ENCODE measurements at places on chromosomes 2 and 18.

GRCh38 chr2:169221745-169222369 lies 140.5 kb downstream of the LRP2 start:
- no peak for DNase-seq

DNA sequence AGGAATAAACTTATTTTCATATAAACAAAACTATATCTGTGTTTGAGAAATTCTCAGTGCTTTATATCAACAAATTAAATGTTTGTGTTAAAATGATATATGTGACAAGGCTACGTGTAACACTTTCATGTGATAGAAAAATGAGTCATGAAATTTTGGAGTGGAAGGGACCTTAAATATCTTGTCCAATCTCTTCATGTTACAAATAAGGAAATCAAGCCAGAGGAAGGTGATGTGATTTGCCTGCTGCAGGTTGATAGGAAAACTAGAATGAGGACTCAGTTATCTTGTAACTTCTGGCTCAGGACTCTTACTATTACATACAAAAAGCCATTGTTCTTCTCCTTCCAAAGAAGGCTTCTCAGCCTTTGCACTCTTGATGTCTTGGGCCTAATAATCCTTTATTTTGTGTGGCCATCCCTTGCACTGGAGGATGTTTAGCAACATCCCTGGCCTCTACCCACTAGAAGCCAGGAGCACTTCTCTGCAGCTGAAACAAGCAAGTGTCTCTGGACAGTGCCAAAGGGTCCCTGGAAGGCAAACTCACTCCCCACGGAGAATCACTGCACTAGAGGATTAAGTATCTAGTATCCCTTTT lies 43.0 kb upstream of the NARS1 start:
- DNase-seq: no peak

DNA sequence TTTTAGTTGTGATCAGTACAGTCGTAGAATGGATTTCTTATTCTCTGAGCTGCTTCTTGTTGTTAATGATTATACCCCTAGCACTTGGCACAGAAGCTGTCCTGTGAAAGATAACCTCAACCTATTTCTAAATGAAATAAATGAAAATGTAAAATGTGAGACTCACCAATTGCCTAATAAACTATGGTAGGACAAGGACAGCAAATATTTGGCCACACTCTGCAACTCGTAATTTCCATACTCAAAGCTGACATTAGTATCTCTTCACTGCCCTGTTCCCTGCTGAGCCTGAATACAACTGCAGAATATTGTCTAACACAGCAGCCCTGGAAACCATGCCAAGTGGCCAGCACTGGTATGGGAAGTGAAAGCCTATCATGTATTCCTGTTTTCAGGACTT lies 34.5 kb downstream of the TMEM182 start:
- no peak for DNase-seq

DNA sequence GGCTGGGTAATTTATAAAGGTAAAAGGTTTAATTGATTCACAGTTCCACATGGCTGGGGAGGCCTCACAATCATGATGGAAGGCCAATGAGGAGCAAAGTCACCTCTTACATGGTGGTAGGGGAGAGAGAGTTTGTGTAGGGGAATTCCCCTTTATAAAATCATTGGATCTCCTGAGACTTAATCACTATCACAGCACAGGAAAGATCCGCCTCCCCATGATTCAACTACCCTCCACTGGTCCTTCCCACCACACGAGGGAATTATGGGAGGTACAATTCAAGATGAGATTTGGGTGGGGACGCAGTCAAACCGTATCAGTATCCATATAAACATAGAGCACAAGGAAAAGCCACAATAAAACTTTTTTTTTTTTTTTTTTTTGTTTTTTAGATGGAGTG lies 172.6 kb upstream of the PIEZO2 start:
- no peak for DNase-seq

GRCh38 chr2:128237911-128238697 lies 80.6 kb downstream of the HS6ST1 start:
- no peak for DNase-seq

GRCh38 chr18:51013259-51013658 lies 16.8 kb upstream of the SMAD4 start:
- DNase-seq: no peak

- DNase-seq: no peak
Observed at GRCh38 chr18:11339188-11339775, 189.9 kb upstream of the PIEZO2 start.

- peak; percentile 54 for DNase-seq
Observed at GRCh38 chr2:119174216-119174992, 15.9 kb upstream of the C1QL2 start.

GRCh38 chr2:120593921-120594686 lies 141.6 kb upstream of the GLI2 start:
- DNase-seq: no peak

DNA sequence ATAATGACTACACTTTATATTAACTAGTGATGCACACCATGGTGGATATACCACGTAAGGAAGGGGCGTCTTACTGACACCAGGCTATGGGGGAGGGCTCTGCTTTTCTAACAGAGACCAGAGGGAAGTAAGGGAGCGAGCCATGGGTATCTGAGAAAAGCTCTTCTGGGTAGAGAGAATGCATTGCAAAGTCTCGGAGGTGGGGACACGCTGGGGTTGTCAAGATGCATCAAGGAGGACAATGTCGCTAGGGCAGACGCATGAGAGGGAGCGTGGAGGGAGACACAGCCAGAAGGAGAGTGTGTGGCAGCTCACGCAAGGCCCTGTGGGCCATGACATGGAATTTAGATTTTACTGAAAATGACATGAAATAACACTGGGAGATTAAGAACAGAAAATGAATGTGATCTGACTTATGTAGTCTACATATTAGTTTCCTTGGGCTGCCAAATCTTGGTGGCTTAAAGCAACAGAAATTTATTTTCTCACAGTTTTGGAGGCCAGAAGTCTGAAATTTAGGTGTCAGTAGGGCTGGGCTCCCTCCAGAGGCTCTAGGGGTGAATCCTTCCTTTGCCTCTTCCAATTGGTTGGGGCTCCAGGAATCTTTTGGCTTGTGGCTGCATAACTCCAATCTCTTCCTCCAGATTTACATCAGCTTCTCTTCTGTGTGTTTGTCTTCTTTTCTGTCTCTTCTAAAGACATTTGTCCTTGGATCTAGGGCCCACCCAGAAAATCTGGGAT lies 352.2 kb downstream of the CYRIA start:
- DNase-seq: no peak

- DNase-seq: no peak
Observed at GRCh38 chr18:14922031-14922430, 174.1 kb downstream of the ANKRD30B start.

DNA sequence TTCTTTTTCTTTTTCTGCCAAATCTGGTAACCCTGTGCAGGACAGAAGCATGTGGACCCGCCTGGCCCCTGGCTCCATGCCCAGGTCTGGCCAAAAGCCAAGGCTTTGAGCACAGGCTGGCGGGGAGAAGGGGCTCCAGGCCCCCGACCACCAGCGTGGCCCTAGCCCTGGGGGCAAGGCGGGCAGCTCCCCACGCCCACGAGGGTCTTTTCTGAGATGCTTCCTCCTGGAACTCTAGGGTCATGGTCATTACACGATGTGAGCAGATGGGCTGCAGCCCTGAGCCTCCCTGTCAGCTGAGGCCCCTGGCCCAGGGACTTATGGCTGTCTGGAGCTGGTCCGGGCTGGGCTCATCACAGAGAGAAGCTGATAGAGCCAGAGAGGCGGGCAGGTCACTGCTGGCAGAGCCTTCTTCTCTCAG lies 5.7 kb upstream of the OTOS start:
- DNase-seq: no peak

GRCh38 chr18:44245019-44245418 lies 435.7 kb upstream of the SETBP1 start:
- no peak for DNase-seq

GRCh38 chr2:98711506-98711905 lies 19.4 kb downstream of the MGAT4A start:
- no peak for DNase-seq

DNA sequence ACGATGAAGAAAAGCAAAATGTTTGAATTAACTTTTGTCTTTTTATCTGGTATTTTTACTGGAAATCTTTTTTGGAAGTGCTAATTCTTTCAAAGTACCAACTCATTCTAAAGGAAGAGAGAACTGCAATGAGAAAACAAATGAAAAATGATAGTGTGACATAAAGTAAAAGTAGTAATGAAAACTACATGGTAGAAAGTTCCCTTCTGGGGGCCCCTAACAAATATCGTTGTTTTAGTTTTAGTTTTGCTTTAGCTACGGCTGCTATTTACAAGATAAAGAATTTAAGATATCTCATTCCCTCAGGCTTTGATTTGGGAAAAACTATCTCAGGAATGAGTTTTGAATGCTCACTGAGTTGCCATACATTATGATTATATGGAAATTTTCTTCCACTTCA lies 161.4 kb downstream of the XIRP2 start:
- no peak for DNase-seq

DNA sequence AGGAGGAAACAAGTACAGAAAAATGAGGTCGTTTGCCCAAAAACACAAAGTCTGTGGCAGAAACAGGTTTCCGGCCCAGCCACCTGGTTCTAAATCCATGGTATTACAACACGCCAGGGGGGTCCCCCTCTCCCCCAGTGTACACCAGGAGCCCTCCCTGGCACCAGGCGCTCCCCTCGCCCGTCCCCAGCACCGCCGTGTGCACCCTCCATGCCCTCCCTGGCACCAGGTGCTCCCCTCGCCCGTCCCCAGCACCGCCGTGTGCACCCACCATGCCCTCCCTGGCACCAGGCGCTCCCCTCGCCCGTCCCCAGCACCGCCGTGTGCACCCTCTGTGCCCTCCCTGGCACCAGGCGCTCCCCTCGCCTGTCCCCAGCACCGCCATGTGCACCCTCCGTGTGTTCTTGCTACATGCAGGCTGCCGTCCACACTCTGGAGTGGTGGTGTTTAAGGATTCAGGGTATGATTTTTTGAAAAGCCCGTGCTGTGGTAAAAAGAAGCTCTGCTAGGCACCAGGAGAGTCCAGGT lies 59.8 kb upstream of the NFATC1 start:
- DNase-seq: no peak

- DNase-seq: no peak
Observed at GRCh38 chr2:62654423-62654791, 51.1 kb upstream of the EHBP1 start.

DNA sequence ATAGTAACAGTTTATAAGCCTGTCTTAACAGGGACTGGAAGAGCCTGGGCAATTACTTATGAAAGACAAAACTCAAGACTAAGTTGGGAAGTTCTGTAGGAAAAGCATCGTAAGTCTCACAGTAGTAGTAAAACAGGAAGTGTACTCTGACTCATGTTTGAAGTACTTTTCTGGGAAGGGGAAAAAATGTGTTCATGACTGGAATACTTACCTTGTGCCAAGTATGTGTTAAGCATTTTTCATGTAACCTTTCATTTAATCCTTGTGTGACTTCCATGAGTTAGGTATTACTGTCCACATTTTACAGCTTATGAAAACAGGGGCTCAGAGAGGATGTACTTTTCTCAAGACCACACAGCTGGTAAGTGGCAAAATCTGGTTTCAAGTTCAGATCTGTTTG lies 13.7 kb upstream of the SKOR2 start:
- no peak for DNase-seq

DNA sequence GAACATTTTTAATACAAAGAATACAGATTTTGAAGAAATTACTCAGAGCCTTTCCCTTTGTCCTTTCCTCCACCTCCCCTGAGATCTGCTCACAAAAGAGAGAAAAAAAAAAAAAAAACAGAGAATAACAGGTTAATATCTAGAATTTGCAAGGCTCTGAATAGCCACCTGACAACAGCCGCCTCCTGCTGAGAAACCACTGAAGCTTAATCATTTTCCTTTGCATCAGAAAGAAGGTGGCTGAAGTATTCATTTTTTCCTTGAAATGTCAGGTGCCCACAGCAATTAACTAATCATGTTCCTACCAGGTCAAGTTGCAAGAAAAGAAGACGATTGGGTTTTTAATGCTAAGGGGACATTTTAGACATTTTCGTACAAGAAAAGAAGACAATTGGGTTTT lies 21.2 kb downstream of the CNTNAP5 start:
- DNase-seq: no peak

DNA sequence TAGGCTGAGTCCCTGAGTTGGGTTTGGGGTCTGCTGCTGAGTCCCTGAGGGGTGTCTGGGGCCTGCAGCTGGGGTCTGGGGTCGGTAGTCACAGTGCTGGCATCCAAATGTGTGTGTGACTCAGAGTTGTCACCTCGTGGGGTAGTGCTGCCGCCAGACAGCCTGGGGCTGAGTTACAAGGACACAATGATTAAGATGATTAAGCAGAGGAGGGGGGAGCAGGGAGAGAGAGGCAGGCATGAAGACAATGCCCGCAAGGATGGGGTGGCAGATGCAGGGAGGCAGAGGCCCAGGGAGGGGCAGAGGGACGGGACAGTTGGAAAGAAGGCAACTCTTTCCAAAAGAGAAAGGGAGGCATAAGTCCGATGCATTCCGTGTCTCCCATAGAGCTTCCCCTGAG lies 120.2 kb downstream of the CELF4 start:
- no peak for DNase-seq

DNA sequence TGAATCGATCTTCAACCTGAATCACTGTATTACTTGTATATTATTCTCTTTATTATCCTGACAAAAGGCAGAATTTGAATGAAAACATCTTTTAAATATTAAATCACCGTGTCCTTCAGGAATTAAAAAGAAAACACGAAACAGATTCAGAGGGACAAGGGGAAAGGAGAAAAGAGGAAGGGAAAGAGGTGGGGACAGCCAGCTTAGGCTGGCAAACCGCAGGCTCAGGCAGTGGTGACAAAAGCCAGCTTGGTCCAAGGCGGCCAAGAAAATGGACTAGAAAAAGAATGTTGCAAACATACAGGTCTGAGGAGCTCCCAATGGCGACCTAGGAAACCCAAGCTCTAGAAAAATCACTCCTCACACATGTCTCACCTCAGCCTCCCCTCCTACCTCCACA lies 6.8 kb downstream of the B4GALT6 start:
- DNase-seq: no peak

DNA sequence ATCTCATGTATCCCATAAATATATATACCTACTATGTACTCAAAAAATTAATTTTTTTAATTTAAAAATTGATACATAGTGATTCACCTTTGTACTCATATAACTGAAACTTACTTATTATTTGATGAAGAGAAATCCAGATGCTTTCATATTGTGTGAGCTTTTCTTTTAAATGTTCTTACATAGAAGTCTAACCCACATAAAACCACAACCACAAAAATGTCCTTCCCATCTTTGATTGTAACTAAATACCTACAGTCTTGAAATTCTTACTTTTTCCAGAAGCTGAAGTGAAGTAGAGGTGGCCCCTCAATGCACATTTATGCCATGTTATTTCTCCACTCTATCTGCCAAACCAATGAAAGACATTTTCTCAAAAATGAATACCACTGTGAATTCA lies 117.9 kb upstream of the COL5A2 start:
- DNase-seq: no peak
